ENCODE measurements at places on chromosomes 6 and 20. TPM values are rescaled to one million over a fixed set of nuclear protein-coding genes. Genes with fewer than 3 reads are reported as not detected.

LY86 gene
- not detected for total RNA-seq

PDE10A gene
- total RNA-seq: 12.4 TPM

- no peak overlapping the region for H3K27ac ChIP-seq
- no peak overlapping the region for H3K4me3 ChIP-seq
- no peaks in the 10 kb centered on the region for H3K4me1 ChIP-seq
- peak; percentile 10 for DNase-seq
- no peaks in the 10 kb centered on the region for H3K27me3 ChIP-seq
Measured at GRCh38 chr20:58485393-58485792, 29.8 kb downstream of the APCDD1L start.

DNA sequence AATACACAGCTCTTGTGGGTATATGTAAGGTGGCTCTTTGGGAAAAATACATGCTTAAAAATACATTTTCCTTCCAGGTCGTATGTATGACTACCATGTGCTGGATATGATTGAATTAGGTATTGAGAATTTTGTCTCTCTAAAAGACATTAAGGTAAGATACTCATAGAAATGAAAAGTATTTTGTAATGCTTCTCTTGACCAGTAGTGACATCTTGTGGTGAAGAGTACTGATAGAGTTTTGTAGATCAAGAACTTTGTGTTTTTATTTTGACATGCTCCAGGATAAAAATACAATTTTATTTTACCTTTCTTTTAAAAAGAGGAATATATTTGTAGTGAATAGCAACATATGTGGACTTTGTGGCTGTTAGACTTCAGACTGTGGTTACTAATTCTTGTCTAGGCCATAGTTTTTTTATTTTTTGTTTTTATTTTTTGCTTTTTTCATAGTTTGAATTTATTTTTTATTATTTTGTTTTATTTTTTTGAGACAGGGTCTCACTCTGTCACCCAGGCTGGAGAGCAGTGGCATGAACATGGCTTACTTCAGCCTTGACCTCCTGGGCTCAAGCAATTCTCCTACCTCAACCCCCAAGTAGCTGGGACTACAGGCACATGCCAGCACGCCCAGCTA lies 17.9 kb downstream of the RPF2 start:
- DNase-seq: peak; percentile 46
- H3K4me1 ChIP-seq: no peaks in the 10 kb centered on the region
- no peak overlapping the region for H3K27ac ChIP-seq
- H3K36me3 ChIP-seq: peaks cover 44% of the 10 kb centered on the region

Measured in IMR-90 (cell line).